ENCODE measurements at places on chromosomes 6 and 20. TPM values are rescaled to one million over a fixed set of nuclear protein-coding genes. Genes with fewer than 3 reads are reported as not detected.

NUDT3 gene
- 24.6 TPM for total RNA-seq

PRL gene
- total RNA-seq = not detected

SLC17A1 gene
- total RNA-seq = not detected

GRCh38 chr6:27332692-27333641, 20.9 kb upstream of the POM121L2 start:
- peak; percentile 55 for DNase-seq
- H3K4me1 ChIP-seq = peaks cover 15% of the 10 kb centered on the region
- peak overlapping the region; percentile 92 for H3K4me3 ChIP-seq

DNA sequence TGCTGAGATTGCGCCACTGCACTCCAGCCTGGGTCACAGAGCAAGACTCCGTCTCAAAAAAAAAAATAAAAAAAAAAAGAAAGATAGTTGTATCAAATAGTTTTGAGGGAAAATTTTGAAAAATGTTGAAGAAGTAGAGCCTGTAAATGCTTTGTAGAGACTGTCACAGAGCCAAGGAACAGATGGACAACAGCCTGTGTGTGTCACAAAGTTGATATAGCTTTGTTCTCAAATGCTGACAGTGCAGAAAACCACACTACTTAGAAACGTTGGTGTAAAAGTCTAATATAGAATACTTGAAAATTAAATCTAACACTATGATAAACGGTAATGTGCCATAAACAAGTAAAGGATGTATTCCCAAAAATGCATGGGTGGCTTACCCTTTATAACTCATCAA, 25.4 kb downstream of the PTK7 start:
- no peak overlapping the region for H3K27ac ChIP-seq
- H3K27me3 ChIP-seq = no peaks in the 10 kb centered on the region
- no peak overlapping the region for H3K4me3 ChIP-seq
- H3K36me3 ChIP-seq = peaks cover 3% of the 10 kb centered on the region

DNA sequence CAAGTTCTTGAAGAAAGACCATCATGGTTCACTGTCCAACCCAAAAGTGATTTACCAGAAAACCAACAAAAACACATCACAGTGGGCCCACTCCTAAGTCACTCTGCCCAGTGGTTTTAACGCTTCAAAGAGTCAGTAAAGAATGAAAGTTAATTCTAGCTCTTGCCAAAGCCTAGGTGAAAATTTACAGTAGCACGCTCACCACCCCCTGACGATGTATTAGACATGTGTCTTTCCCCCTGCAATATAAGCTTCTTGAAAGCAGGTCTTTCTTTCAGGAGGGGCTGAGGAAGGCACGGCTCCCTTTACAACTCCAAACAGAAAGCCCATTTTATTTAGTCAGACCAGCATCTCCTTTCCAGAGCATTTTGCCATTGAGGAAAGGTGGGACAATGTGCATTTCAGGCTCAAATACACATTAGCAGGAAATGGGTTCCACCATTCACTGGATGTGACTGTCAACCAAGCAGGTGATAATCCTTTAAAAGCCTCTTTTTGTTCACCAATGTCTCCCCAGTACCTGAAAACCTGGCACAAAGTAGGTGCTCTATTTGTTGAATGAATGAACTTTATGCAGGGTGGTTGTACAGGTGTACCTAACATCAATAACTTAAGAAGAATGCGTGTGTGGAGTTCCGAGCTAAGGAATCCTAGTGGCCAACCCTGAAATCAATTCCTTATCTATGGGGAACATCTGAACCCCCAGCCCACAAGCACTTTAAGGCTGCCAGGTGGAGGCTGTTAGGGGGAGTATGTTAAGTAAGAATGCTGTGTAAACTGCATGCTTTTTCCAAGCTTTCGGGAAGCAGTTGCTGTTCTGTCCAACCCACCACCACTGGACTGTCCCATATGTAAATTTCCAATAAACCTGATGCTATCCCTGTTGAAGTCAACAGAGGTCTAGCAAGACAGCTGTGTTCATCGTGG, 11.4 kb downstream of the EZR start:
- peak overlapping the region; percentile 88 for H3K27ac ChIP-seq
- H3K27me3 ChIP-seq = no peaks in the 10 kb centered on the region
- no peak overlapping the region for H3K4me3 ChIP-seq
- peaks cover 95% of the 10 kb centered on the region for H3K4me1 ChIP-seq
- no peak for DNase-seq

Data from WTC11 (cell line).